ENCODE measurements at places on chromosomes 4 and X. TPM values are rescaled to one million over a fixed set of nuclear protein-coding genes. Genes with fewer than 3 reads are reported as not detected.

Gene KLHL2
- total RNA-seq: 32.2 TPM

Gene KLB
- not detected for total RNA-seq

Gene GABRE
- 7.4 TPM for total RNA-seq

Gene SOD3
- under 0.01 TPM for total RNA-seq

Gene HHIP
- total RNA-seq: 89.8 TPM

Gene ADH6
- total RNA-seq: not detected

Gene GAGE12F
- not detected for total RNA-seq

Measured in epithelial cell of umbilical artery (primary cell).